ENCODE measurements at places on chromosomes 11 and 22. TPM values are rescaled to one million over a fixed set of nuclear protein-coding genes. Genes with fewer than 3 reads are reported as not detected.

GRCh38 chr11:96307776-96308140, 35.2 kb downstream of the MAML2 start:
- DNase-seq, result peak; percentile 73

DNA sequence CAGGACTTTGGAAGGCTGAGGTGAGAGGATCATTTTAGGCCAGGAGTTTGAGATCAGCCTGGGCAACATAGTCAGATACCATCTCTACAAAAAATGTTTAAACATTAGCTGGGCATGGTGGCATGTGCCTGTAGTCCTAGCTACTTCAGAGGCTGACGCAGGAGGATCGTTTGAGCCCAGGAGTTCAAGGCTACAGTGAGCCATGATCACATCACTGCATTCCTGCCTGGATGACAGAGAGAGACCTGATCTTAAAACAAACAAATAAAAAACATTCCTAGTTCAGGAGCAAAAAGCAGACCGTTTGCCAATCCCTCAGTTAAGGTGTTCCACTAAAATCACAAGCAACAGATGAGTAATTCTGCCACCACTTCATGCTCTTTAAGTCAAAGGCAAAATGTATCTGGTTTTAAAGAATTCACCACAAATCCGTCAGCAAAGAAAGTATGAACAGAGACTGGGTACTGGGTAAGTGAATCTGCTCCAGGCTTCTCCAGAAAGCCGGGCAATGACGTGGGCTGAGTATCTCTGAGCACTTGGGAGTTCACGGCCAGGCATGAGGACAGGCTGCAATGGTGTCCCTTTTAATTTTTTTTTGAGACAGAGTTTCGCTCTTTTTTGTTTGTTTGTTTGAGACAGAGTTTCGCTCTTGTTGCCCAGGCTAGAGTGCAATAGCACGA, 19.5 kb downstream of the CLTCL1 start:
- DNase-seq, result no peak

- no peak for DNase-seq
These were observed 68.2 kb downstream of the PPP2R1B start for GRCh38 chr11:111697933-111698371.

DNA sequence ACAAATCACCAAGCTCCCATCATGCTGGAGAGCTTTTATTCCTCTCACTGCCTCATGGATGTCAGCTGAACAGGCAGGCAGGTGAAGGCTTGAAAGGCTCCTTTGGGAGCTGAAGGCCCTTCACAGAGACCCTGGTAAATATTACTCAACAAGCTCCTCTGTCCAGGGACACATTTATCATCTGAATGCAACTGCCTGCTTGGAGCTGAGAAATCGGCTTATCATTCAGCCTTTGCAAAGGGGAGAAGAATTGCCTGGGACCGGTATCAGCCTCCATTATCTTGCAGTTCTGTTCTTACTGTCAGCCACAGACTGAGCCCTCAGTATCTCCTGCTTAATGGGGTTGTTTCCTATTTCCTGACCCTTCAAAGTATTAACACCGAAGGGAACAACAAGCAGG, 113.8 kb upstream of the PITPNB start:
- no peak for DNase-seq

GRCh38 chr22:19719488-19720021, 3.8 kb upstream of the GP1BB start:
- peak; percentile 68 for DNase-seq

GRCh38 chr11:79382301-79383050, 58.4 kb downstream of the TENM4 start:
- no peak for DNase-seq

GRCh38 chr11:120756931-120757330, 245.4 kb downstream of the GRIK4 start:
- DNase-seq, result no peak

GRCh38 chr11:112643416-112643815, 317.8 kb upstream of the NCAM1 start:
- DNase-seq, result no peak

- no peak for DNase-seq
These were observed 16.1 kb downstream of the NCAPD3 start for GRCh38 chr11:134207538-134208239.

- no peak for DNase-seq
These were observed 232.2 kb downstream of the INSC start for GRCh38 chr11:15346907-15347306.

- DNase-seq, result no peak
These were observed 74.5 kb upstream of the PICALM start for GRCh38 chr11:86143087-86144030.

GRCh38 chr22:44595841-44596341, 97.9 kb upstream of the RTL6 start:
- no peak for DNase-seq

GRCh38 chr11:94895451-94895850, 77.9 kb downstream of the CWC15 start:
- DNase-seq, result no peak

- no peak for DNase-seq
These were observed 243.7 kb downstream of the TTC28 start for GRCh38 chr22:28435982-28436381.

- no peak for DNase-seq
These were observed 61.3 kb downstream of the TRIM44 start for GRCh38 chr11:35723913-35724312.

- DNase-seq, result no peak
These were observed 30.0 kb upstream of the TCF20 start for GRCh38 chr22:42300259-42301076.

GRCh38 chr22:27962268-27963044, 43.4 kb upstream of the PITPNB start:
- DNase-seq, result no peak

DNA sequence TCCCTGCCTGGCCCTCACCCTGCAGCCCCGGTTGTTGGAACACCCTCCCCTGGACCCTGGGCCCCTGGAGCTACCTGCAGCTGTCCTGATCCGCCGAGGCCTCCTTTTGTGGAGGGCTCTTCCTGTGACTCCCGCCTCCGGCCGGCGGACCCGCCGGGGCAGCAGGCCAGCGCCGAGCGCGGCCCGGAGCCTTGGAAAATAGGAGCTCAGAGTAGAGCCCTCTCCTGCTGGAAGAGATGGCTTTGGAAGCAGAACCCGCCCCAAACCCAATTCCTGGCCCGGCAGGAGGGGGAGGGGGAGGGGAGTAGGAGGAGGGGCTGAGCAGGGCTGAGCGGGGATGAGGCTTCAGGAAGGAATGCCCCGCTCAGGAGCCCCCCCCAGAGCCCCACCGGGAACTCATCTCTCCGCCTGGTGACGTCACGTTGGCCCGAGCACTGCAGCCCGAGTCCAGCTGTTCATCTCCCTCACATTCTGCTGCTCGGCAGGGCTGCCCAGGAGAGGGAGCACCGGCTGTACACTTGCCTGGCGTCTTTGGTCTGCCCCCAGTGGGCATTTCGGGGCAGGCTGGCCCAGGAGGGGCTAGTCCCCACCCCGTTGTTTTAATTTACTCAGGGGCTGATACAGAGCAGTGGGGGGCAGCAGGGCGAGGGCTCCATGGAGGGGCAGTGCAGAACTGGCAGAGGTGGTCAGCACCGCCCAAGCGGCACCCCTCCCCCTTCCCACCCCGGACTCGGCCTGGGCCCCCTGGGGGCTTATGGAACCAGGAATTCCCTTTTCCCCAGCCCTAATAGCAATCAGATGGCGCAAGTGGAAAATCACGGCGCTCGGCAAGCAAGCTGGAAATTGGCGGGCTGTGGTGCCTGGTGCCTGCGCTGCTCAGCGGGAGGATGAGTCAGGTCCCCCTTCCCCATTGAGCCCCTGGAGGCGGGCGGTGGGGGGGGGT, at the start of gene MRGPRF:
TSS of gene MRGPRF (minus strand) at position 238 of the 943 bp plus-strand sequence. CDS start 3,345 bp downstream, outside the sequence.
- peak; percentile 97 for DNase-seq

DNA sequence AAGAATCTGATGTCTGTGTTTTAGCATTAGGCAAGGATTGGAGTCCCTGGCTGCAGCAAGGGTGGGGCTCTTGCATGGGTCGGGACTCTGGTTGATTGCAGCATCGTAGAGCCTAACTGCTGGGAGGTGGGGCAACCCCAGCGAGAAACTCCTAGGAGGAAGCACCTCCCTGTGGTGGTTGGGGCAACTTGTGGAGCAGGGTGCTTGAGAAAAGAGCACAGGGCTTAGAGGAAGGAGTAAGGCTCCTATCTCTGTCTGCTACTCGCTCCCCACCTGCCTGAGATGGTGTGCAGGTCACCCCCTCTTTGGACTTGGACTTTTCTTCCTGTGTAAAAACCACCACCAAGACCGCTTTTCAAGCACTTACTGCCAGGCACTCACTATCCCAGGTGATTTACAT, 15.6 kb downstream of the SREBF2 start:
- no peak for DNase-seq

DNA sequence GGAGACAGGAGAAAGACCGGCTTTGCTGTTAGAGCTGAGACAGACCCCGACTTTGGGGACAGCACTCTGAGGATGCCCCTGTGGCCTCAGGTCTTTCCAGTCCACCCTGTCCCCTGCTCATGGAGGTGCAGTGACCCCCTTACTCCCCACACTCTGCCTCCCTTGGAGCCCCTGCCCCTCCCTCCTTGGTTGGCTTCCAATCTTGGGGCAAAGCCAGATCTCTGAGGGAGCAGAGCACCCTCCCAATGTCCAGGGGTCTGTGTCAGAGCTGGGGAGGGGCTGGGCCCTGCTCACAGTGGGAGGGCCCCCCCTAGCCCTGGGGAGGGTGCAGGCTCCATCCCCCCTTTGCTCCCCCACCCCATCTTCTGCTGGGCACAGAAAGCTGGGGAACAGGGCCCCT, 50.0 kb downstream of the IGLL1 start:
- DNase-seq, result peak; percentile 74

GRCh38 chr22:17373855-17374254, 4.6 kb downstream of the CECR2 start:
- DNase-seq, result no peak

DNA sequence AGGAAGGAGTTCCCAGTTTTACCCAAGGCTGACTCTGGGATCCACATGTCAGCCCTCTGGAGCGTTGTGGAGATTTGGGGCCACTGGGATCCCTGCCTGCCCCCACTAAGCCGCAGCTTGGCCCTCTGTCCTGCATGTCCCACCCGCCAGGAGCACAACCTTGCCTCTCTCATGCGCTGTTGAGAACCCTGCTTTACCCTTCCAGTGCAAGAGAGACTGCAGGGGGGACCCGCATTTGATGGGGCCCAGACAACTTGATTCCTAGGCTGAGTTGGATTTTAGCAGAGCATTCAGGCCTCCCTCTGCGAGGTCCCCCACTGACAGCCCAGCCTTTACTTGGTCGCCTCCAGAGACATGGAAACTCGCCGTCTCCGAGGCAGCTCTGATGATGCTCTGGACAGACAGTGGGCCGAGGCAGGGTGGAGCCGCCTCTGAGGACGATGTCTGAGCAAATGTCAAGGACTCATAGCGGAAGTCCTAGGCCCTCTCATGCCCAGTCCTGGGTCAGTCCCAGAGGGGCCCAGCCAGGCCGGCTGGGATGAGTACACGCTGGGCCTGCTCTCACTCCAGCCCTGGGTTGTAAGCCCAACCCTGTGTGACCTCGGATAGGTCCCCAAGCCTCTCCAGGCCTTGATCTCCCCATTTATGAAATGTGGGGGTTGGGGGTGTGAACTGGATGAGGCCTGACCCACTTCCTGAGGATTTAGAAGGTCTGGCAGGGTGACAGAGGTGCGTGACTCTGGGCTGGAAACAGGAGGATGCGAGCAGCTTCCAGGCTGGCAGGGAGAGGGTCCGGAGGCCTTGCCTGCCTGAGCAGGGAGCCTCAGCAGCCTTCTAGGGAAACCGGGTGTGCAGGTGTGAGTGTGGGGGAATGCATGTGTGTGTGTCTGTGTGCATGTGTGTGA, 630 bp downstream of the CD5 start:
- peak; percentile 34 for DNase-seq

- DNase-seq, result no peak
These were observed 543.2 kb upstream of the B3GAT1 start for GRCh38 chr11:134955281-134955680.

DNA sequence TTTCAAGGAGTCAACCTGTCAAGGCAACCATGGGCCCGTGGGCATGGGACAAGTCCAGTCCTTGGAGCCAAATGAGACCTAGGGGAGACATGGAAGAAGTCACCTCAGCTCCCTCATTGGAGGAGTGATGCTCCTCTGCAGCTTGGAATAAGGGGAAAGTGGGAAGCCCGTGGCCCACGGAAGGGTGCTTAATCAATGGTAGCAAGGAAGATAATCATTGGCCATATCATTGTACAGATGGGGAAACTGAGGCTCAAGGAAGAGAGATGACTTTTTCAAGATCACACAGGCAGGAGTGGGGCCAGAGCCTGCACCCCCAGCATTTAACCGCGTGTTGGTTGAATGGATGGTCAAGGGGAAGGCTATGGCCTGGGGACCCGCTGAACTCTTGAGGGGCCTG, 133.0 kb downstream of the OSBP2 start:
- no peak for DNase-seq

DNA sequence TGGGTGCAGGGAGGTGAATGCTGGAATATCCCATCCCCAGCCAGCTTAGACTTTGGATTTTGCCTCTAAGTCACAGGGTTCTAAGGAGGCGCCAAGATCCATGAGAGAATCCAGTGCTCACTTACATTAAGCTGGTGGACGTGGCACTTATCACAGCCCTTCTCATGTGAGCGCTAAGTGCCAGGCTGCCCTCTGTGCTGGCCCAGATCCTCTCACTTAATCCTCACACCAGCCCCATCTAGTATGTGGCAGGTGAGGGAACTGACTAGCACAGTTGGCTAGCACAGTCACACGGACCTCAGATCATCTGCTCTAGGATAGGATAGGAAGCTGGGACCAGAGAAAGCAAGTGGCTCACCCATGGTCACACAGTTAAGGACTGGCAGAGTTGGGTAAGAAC, 3.6 kb downstream of the HMOX1 start:
- peak; percentile 41 for DNase-seq

DNA sequence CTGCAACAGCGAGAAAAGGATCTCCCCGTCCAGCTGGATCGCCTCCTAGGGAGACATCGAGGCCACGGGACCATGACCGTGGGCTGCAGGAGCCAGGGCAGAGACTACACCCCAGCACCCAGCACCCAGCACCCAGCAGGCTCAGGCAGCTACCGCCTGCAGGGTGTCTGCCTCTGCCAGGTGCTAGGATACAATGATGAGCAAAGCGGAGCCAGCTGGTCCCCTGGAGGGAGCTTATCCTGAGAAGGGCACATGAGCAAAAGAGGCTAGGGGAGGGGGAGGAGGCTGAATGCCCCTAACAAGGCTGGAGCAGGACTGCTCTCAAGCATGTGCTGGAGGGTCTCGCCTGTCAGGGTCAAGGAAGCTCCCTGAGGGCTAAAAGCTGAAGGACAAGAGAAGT, 4.8 kb upstream of the CASTOR1 start:
- peak; percentile 29 for DNase-seq

Gene BBOX1
- under 0.01 TPM for total RNA-seq

Gene GAL3ST1
- total RNA-seq, result not detected

Gene KLHL22
- 46.6 TPM for total RNA-seq

Gene SNX32
- total RNA-seq, result 1.1 TPM

Gene NXPE4
- total RNA-seq, result not detected

Gene PAMR1
- 60.7 TPM for total RNA-seq

Gene CAPRIN1
- 225 TPM for total RNA-seq

Gene OR51G2
- not detected for total RNA-seq

Gene MIEF1
- total RNA-seq, result 21.8 TPM

Gene DDTL
- 1.8 TPM for total RNA-seq

Gene STK33
- 0.72 TPM for total RNA-seq

Gene OVOL1
- not detected for total RNA-seq

Gene MUC5AC
- not detected for total RNA-seq

Gene CRYBB3
- total RNA-seq, result not detected

Gene SMTNL1
- not detected for total RNA-seq

Gene ELFN2
- 0.29 TPM for total RNA-seq

Gene FAM180B
- total RNA-seq, result not detected

Gene PARVA
- total RNA-seq, result 83.7 TPM

All from osteoblast (primary cell).